ENCODE measurements at places on chromosomes 1 and 21. TPM values are rescaled to one million over a fixed set of nuclear protein-coding genes. Genes with fewer than 3 reads are reported as not detected.
A peak's percentile ranks its signal among the peaks of the same experiment; 100 is the strongest.

The MYBPH gene
- total RNA-seq = not detected

The PPM1J gene
- 7.1 TPM for total RNA-seq

The ADAM30 gene
- not detected for total RNA-seq

The EDARADD gene
- 22.5 TPM for total RNA-seq

The ATF3 gene
- 21.8 TPM for total RNA-seq

The PCP4 gene
- not detected for total RNA-seq

The C1orf167 gene
- total RNA-seq = 0.82 TPM

DNA sequence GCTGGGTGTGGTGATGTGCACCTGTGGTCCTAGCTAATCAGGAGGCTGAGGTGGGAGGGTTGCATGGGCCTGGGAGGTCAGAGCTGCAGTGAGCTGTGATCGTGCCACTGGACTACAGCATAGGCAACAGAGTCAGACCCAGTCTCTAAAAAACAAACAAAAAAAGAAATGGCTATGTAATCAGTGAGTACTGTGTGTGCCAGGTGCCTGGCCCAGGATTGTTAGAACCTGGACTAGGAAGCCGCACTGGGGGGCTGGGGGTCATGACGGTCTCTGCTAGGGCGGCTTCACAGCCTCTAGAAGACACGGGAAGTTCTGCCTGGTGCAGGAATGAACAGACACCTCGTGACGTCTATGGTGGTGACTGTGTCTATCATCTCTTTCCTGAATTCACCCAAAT, 8.5 kb downstream of the TMEM9 start:
- H3K4me3 ChIP-seq = no peak overlapping the region
- H3K36me3 ChIP-seq = peaks cover 100% of the 10 kb centered on the region
- no peaks in the 10 kb centered on the region for H3K4me1 ChIP-seq
- no peaks in the 10 kb centered on the region for H3K27me3 ChIP-seq
- no peak overlapping the region for H3K27ac ChIP-seq

GRCh38 chr21:41680444-41681347, 86.2 kb downstream of the RIPK4 start:
- H3K36me3 ChIP-seq = no peaks in the 10 kb centered on the region
- H3K27ac ChIP-seq = no peak overlapping the region
- peaks cover 10% of the 10 kb centered on the region for H3K4me1 ChIP-seq
- no peak for DNase-seq
- peaks cover 79% of the 10 kb centered on the region for H3K27me3 ChIP-seq
- no peak overlapping the region for H3K4me3 ChIP-seq

DNA sequence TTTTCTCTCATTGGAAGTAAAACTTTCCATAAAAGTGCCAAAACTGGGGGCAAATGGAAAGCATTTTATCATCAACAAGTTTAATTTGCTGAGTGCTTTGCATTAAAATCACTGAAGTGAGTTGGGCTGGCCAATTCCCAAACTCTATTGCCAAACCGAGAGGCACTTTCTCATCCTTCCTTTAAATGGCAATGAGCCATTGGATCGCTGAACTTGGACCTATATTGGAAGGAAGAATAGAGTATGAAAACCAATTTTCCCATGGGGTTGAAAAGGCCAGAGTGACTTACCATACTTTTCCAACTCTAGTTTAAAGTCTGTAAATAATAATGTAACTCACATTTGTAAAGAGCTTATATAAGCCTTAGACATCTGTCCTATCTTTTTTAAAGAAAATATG, 189.1 kb upstream of the C1orf87 start:
- H3K4me3 ChIP-seq = no peak overlapping the region
- H3K36me3 ChIP-seq = no peaks in the 10 kb centered on the region
- H3K27ac ChIP-seq = no peak overlapping the region

DNA sequence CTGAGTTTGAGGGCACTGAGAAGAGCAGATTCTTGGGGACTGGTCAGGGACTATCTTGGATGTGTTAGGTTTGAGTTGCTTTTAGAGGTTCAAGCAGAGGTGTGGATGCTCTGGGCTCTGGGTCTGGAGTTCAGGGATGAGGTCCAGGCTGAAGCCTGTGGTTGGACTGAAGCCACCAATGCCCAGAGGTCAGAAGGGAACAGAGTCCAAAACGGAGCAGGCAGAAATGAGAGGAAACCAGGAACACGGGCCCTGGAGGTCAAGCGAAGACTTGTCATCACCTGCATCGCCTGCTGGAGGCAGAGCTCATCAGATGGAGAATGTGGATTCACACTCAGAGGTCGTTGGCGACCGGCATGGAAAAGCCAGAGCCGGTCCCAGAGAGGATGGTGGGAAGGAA, 129.6 kb upstream of the TMEM51 start:
- no peaks in the 10 kb centered on the region for H3K36me3 ChIP-seq
- no peak overlapping the region for H3K4me3 ChIP-seq
- H3K4me1 ChIP-seq = peaks cover 6% of the 10 kb centered on the region
- no peak overlapping the region for H3K27ac ChIP-seq

GRCh38 chr1:26477446-26478152, 5.4 kb downstream of the HMGN2 start:
- H3K36me3 ChIP-seq = peaks cover 42% of the 10 kb centered on the region
- no peaks in the 10 kb centered on the region for H3K27me3 ChIP-seq
- peak; percentile 32 for DNase-seq
- H3K4me1 ChIP-seq = peaks cover 23% of the 10 kb centered on the region

- no peaks in the 10 kb centered on the region for H3K36me3 ChIP-seq
- no peaks in the 10 kb centered on the region for H3K4me1 ChIP-seq
- no peak overlapping the region for H3K27ac ChIP-seq
- no peak for DNase-seq
- no peaks in the 10 kb centered on the region for H3K27me3 ChIP-seq
- no peak overlapping the region for H3K4me3 ChIP-seq
Measured at GRCh38 chr1:218930472-218931241, 243.0 kb upstream of the LYPLAL1 start.

GRCh38 chr1:84998642-84999280, 1.8 kb upstream of the MCOLN2 start:
- DNase-seq = no peak
- H3K4me3 ChIP-seq = no peak overlapping the region
- peaks cover 13% of the 10 kb centered on the region for H3K4me1 ChIP-seq
- H3K27ac ChIP-seq = no peak overlapping the region
- no peaks in the 10 kb centered on the region for H3K36me3 ChIP-seq

- H3K27ac ChIP-seq = peak within 1 kb of the TSS; percentile 92
- DNase-seq = peak; percentile 96
- H3K36me3 ChIP-seq = no peaks in the 10 kb centered on the region
Measured at GRCh38 chr1:41241749-41242341, at the start of gene SCMH1. Gene SCMH1 (minus strand): TSS chr1:41242306. CDS start chr1:41186133, 56,173 bp downstream.

- no peaks in the 10 kb centered on the region for H3K4me1 ChIP-seq
- DNase-seq = no peak
Measured at GRCh38 chr21:38505654-38506523, 7.6 kb upstream of the ERG start.

- DNase-seq = no peak
- H3K4me3 ChIP-seq = peak overlapping the region; percentile 77
- H3K27me3 ChIP-seq = no peaks in the 10 kb centered on the region
- peak overlapping the region; percentile 97 for H3K27ac ChIP-seq
Measured at GRCh38 chr1:167631386-167631935, 1.4 kb downstream of the RCSD1 start.

- peak overlapping the region; percentile 11 for H3K27ac ChIP-seq
- DNase-seq = no peak
- peaks cover 30% of the 10 kb centered on the region for H3K4me1 ChIP-seq
- H3K36me3 ChIP-seq = no peaks in the 10 kb centered on the region
- H3K4me3 ChIP-seq = peak overlapping the region; percentile 68
Measured at GRCh38 chr1:119713039-119713748, 1.5 kb downstream of the PHGDH start.

DNA sequence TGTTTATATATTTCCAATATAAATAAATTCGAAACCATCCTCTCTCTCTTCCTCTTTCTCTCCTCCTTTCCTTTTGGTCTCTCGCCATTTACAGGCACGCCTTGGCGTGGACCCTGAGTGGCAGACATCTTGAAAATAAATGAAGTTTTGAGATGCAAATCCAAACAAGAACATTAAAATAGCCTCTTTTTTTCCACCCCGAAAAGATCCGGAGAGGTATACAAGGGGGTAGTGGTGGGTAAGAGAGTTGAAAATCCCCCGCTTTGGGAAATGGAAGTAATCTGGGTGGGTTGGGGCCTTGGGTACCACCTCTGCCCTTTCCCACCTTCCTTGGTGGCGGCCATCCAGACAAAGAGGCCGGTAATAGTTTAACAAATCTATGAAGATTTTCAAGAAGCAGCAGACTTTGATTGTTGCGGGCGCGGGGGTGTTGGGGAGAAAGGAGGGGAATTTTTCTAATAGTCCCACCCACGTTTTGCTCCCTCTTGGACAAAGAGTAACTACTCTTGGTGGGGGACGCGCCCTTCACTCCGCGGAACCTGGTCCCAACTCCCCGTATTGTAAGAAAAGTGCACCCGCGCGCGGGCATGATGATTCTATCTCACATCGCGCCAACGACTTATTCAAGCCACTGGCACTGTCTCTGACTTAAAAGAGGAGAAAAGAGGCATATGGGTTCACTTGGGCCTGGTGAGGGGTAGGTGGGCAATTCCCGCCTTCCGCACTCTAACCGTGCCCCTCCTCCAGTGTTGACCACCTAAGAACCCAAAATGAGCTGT, 4.0 kb upstream of the FOXD3 start:
- DNase-seq = no peak
- H3K27ac ChIP-seq = no peak overlapping the region
- H3K36me3 ChIP-seq = no peaks in the 10 kb centered on the region
- H3K27me3 ChIP-seq = peaks cover 8% of the 10 kb centered on the region

DNA sequence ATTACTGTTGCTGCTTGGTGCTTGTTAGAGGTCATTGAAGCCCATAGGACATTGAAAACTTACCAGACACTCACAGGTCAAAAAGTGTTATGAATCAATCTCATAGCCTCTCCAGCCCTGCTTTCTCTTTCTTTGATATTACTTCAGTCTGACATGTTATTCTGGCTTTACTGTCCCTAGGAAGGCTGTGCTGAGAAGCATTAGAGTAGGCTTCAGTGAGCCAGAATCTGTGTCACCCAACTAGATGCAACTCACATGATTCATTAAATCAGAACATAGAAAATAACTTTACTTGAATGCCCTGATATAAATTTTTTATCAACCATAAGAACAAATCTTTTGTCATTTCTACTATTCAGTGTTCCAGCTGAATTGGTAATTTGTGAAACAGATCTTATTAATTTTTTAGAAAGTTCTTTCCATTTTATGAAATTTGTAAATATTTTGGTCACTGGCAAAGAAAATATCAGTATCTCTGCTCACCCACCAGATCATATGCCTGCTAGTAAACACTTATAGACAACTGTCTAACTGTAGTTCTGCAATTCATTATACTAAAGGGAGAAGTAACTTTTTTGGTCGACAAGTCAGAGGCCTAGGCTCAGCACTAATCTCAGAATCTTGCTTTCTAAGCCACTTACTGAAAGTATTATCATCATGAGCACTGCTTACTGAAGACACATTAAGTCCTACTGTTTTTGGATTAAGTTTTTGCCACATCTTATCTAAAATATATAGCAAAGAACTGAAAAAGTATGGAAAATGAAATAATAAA, 48.2 kb downstream of the RPAP2 start:
- DNase-seq = no peak
- no peaks in the 10 kb centered on the region for H3K4me1 ChIP-seq
- H3K36me3 ChIP-seq = peaks cover 32% of the 10 kb centered on the region
- no peak overlapping the region for H3K4me3 ChIP-seq
- H3K27ac ChIP-seq = no peak overlapping the region

- H3K27ac ChIP-seq = peak overlapping the region; percentile 93
- H3K36me3 ChIP-seq = 0 out of 3 replicates have a peak, but pooled peaks cover 2% of the 10 kb centered on the region
- H3K4me3 ChIP-seq = no peak overlapping the region
Measured at GRCh38 chr1:155983191-155984024, 5.1 kb upstream of the ARHGEF2 start.

DNA sequence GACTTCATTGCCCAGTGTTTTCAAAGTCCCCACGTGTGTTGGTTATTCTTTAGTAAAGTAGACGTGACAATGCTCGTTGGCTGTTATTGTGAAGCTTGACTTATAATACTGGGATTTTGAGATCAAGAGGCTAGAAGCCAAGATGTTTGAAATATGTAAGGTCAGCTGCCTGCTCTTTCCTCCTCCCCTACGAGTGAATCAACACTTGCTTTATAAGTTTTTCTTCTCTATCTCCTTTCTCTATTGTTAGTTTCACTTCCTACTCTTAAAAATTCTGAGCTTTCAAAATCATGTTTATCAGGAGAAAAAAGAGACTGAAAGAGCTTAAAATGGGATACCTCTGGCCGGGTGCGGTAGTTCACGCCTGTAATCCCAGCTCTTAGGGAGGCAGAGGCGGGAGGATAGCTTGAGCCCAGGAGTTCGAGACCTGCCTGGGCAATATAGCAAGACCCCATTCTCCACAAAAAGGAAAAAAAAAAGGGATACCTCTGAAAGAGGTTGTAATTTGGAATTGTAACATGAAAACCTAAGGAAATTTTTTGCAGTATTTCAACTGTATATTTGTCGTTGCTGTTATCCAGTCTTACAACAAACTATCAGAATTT, 72.0 kb downstream of the EPB41 start:
- H3K27ac ChIP-seq = no peak overlapping the region
- DNase-seq = no peak
- H3K4me3 ChIP-seq = no peak overlapping the region
- peaks cover 49% of the 10 kb centered on the region for H3K36me3 ChIP-seq
- no peaks in the 10 kb centered on the region for H3K27me3 ChIP-seq

DNA sequence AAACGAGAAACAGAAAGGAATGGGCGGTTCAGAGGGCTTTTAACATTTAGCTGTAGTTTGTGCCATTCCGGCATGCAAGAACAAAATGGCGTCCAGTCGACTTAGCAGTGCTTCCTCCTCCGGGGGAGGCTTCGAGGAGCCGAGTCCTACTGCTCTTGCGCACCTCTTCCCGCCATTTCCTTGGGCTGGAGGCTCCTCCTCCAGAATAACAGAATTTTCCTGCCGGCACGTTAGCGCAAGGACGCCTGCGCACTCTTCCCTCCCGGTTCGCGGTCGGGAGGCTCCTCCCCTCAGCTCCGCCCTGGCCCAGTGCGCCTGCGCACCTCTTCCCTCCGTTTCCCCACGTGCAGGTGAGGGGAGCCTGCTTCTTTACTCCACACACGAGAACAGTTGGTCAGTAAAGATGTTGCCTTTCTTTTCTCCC, 1.0 kb downstream of the DMRTB1 start:
- H3K27ac ChIP-seq = peak overlapping the region; percentile 55
- H3K4me3 ChIP-seq = no peak overlapping the region
- no peaks in the 10 kb centered on the region for H3K4me1 ChIP-seq
- DNase-seq = peak; percentile 90
- H3K27me3 ChIP-seq = peaks cover 52% of the 10 kb centered on the region

GRCh38 chr1:14639291-14640050, 41.0 kb downstream of the KAZN start:
- DNase-seq = no peak
- no peak overlapping the region for H3K4me3 ChIP-seq
- H3K27ac ChIP-seq = no peak overlapping the region

- no peak overlapping the region for H3K27ac ChIP-seq
- H3K27me3 ChIP-seq = no peaks in the 10 kb centered on the region
- DNase-seq = no peak
- no peaks in the 10 kb centered on the region for H3K4me1 ChIP-seq
Measured at GRCh38 chr1:74334147-74334546, 99.0 kb downstream of the TNNI3K start.

- no peaks in the 10 kb centered on the region for H3K4me1 ChIP-seq
- no peaks in the 10 kb centered on the region for H3K27me3 ChIP-seq
- no peak overlapping the region for H3K4me3 ChIP-seq
- no peak overlapping the region for H3K27ac ChIP-seq
Measured at GRCh38 chr1:170131450-170131849, 14.3 kb upstream of the NTMT2 start.
